ENCODE measurements at places on chromosomes 5 and 9. TPM values are rescaled to one million over a fixed set of nuclear protein-coding genes. Genes with fewer than 3 reads are reported as not detected.

- no peak for DNase-seq
Observed at GRCh38 chr5:61910771-61911170, 395.2 kb upstream of the KIF2A start.

DNA sequence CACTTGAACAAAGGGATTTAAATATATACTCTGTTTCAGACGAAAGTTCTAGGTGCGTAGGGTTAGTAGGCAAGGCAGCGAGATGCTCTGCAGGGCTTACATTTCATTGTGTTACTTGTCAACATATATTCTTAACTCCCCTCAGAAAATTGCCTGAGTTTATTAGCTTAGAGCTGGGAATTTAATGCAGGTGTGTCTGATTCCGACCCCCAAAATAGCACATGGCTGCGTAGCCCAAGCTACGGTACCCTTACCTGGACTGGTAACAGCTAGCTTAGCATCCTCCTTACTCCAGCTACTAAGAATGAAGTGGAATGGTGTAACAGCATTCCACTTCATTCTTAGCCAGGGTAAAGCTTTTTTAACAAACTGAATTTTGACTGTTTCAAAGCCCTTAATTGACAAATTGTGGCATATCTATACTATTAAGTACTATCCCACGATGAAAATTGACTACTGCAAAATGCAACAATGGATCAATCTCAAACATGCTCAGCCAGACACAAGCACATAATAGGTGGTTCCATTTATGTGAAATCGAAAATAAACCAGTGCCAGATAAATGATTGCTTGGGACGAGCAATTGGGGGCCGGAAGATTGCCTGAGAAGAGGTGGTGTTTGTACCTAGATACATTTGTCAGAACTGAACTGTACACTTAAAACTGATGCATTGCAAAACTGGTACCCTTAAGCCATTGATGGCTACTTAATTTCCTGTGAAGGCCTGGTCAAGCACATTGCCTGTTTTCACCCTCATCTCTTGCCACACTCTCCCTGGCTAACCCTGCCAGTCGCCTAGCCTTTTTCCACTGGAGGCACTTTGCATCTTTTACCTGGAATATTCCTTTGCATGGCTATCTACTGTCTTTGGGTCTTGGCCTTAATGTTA is 3.0 kb upstream of the FGF18 start:
- no peak for DNase-seq

DNA sequence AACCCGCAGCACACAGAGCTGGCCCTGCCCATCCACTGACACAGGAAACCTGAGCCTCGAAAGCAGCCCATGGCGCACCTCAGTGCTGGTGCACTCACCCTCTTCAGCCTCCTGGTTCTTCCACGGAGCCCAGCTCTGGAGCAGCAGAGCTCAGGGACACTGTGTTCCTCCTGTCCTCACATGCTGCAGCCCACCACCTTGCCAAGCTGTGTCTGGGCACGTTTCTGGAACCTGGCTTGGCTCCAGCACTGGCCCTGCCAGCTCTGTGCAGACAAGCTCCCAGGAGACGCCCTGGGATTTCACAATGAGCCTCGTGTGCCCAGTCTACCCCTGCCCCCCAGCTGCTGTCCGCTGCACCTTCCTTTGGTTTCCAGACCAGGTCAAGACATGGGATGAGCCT is 119.5 kb downstream of the SYK start:
- no peak for DNase-seq

DNA sequence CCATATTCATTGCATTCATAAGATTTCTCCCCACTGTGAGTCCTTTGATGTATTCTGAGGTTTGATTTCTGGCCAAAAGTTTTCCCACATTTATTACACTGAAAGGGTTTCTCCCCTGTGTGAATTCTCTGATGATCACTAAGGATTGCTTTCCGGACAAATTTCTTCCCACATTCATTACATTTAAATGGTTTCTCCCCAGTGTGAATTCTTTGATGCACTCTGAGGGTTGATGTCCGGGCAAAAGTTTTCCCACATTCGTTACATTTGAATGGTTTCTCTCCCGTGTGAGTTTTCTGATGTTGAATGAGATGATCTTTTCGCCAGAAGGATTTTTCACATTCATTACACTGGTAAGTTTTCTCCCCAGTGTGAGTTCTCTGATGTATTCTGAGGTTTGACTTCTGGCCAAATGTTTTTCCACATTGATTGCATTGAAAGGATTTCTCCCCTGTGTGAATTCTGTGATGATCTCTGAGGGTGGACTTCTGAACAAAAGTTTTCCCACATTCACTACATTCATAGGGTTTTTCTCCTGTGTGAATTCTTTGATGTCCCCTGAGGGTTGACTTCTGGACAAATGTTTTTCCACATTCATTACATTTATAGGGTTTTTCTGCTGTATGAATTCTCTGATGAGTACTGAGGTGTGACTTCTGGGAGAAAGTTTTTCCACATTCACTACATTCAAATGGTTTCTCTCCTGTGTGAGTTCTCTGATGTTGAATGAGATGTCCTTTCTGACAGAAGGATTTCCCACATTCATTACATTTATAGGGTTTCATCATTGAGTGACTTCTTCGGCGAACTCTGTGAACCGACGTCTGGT is 18.8 kb downstream of the ZNF510 start:
- peak; percentile 7 for DNase-seq

SLC36A3 gene
- total RNA-seq = not detected

DNA sequence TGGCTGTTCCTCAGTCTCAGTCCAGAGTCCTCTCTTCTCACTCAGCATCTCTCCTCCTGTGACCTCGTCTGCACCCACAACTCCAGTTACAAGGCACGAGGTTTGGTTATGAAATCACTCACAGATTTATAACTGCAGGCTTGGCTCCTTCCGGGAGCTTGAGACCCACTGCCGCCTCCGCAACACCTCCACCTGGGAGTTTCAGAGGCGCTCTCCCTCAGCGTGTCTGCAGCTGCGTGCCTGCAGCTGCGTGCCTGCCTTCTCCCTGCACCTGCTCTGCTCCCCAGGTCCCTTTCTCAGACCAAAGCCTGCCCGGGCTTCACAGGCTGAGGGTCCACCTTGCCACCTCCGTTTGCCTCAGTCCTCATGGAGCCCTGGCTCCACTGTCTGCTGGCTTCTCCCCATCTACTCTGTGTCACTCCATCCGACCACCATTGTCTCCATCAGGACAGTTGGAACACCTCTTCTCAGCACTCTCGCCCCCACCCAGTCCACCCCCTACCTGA is 51.5 kb downstream of the HRH2 start:
- no peak for DNase-seq

- DNase-seq = no peak
Observed at GRCh38 chr5:172816925-172817562, 17.0 kb upstream of the ERGIC1 start.

DNA sequence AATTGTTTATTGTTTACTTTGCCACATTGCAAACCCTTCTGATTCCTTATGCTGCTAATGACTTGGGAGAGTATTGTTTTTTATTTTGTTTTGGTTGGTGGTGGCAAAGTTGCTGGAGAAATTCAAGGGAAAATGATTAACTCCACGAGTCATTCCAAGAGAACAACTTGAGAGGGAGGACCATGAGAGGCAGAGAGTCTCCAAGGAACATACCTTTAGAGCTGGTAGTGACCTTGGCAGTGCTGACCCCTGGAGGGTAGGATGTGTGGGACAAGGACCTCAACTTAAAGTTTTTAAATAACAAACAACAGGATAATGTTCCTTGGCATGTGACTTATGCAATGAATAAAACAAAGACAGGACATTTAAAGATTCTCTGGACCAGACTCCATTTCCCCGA is 139.7 kb downstream of the LRRC70 start:
- DNase-seq = peak; percentile 4

SLC45A2 gene
- total RNA-seq = 0.09 TPM

WNK2 gene
- not detected for total RNA-seq

SLC25A48 gene
- not detected for total RNA-seq

DNA sequence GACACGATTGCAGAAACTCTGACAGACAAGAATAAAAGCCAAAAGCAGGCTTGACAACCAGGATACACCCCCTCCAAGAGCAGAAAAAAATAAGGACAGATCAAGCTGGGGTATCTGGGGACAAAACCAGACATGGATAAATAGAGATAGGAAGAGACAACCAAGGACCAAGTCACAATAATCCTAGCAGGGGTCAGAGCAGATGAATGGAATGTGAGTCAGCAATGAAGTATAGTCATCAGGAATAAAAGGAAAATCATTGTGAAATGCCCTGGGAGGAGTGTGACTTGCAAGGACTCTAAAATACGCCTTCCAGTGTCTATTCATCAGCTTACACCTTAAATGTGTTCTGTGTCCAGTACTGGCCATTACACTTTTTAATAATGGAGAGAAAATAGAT is 206.8 kb downstream of the CAAP1 start:
- DNase-seq = no peak

- peak; percentile 35 for DNase-seq
Observed at GRCh38 chr9:36576866-36577265, 4.2 kb downstream of the MELK start.

ELAVL2 gene
- 0.81 TPM for total RNA-seq

DNA sequence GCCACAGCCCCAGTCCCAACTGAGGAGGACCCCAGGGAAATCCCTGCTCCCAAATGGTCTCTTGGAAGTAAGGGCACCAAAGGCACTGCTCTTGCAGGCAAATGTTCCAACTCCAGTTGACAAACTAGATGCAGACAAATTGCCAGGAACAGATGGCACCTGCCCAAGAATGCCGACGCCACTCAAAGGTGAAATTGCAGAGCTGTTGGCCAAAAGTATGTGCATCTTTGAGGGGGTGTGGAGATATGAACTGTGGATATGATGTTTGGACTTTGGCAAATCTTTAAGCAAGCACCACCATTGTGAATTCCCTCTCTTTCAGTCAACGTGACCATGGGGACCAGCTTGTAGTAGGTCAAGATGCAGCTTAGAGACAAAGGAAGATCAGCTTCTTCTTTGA is 12.0 kb upstream of the CPLX2 start:
- no peak for DNase-seq

DNA sequence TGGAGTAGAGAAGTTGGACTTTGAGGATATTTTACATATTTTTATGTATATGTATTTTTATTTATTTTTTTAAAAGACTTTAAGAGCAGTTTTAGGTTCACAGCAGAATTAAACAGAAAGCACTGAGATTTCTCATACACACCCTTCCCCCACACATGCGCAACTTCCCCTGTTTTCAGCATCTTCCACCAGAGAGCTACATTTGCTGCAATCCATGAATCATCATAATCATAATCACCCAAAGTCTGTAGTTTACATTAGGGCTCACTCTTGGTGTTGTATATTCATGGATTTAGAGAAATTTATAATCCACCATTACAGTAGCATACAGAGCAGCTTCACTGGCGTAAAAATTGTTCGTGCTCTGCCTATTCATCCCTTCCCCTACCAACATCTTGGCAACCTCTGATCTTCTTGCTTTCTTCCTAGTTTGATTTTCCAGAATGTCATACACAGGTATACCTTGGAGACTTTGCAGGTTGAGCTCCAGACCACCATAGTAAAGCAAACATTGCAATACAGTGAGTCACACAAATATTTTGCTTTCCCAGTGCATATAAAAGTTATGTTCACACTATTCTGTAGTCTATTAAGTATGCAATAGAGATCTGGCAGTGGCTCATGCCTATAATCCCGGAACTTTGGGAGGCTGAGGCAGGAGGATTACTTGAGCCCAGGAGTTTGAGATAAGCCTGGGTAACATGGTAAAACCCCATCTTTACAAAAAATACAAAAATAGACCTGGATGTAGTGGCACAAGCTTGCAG is 9.6 kb upstream of the CCDC171 start:
- DNase-seq = no peak

GRCh38 chr9:116724123-116724522 is 37.0 kb downstream of the TRIM32 start:
- no peak for DNase-seq

- no peak for DNase-seq
Observed at GRCh38 chr5:54018438-54018837, 291.9 kb downstream of the ARL15 start.
